ENCODE measurements at places on chromosomes 12 and 14. TPM values are rescaled to one million over a fixed set of nuclear protein-coding genes. Genes with fewer than 3 reads are reported as not detected.

The GLIPR1L2 gene
- 0.50 TPM for total RNA-seq

The DHRS2 gene
- 3.7 TPM for total RNA-seq

The CMAS gene
- 52.1 TPM for total RNA-seq

The TMEM30B gene
- 1.3 TPM for total RNA-seq

The TM7SF3 gene
- total RNA-seq: 34.0 TPM

The DIO3 gene
- not detected for total RNA-seq

The PLEKHG7 gene
- total RNA-seq: not detected

DNA sequence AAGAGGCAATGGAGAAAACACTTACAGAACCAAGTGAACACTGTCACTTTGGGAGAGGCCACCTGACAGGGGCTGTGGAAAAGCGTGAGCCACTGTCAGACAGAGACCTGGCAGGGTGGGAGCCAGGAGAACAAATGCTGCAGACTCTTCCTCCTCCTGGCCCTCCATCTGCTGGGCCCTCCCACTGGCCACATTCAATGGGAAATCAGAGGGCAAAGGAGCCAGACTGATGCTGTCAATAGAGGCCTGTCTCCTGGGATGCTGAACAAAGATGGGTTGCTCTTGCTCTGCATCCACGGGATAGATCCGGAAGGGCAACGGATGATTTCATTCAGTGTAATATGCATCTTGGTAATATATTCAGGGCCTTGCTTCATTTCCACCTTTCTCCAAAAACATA is 44.9 kb upstream of the BCAT1 start:
- no peak for DNase-seq

DNA sequence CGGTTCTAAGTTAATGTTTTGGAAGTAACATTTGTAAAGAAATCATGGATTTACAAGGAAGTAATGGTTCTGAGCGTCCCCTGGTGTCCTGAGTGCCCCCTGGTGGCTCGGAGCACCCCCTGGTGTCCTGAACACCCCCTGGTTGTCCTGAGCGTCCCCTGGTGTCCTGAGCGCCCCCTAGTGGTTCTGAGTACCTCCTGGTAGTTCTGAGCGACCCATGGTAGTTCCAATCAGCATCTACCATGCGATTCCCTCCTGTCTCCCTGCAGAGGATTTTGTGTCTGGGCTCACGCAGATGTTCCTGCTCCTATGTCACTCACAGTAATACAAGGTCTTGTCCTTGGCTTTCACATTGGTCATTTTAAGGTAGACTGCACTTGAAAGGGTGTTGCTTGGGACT is 1352.9 kb downstream of the TMEM121 start:
- DNase-seq: peak; percentile 85

- no peak for DNase-seq
Observed at GRCh38 chr14:94620597-94620996, 8.4 kb downstream of the SERPINA3 start.

DNA sequence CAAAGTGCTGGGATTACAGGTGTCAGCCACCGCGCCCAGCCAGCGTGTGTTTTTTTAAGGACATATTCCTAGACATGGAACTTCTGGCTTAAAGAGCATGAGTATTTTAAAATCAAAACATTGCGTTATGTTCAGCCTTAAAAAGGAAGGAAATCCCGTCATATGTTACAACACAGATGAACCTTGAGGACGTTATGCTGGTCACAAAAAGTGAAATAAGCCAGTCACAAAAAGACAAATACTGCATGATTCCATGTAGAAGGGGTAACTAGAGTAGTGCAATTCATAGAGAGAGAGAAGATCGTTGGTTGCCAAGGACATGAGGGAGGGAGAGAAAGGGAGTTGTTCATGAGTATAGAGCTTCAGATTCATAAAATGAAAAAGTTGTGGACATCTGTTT is 53.9 kb downstream of the ACACB start:
- no peak for DNase-seq

DNA sequence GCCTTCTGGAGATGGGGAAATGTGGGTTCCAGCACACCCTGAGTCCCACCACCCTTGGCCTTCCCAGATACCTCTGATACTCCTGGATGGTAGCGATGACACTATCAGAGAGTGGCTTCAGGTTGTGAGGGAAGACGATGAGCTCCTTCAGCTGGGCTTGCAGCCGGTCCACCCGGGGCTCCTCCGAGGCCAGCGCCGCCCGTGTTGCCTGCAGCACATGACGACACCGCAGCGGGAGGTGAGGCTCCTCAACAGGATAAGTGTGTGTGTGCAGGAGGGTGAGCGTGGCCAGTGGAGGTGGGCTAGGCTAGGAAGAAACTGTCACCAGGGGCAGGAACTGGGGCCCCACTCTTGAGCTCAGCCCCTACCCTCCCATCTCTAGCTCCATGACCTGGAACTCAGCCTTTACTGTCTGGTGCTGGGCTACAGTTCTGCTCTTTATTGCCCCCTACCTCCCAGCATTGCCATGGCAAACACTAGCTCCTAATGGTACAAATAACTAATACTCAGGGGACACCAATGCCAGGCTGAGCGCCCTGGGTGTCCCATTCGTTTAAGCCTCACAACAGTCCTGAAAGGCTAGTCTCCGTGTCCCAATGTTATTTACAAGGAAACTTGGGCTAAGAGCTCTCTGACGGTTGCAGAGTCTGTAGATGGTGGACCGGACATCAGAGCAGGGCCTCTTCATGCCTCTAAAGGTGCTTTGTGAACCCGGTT is 64.1 kb downstream of the SYNE3 start:
- DNase-seq: peak; percentile 26

GRCh38 chr12:6330192-6330591 is 11.7 kb downstream of the TNFRSF1A start:
- no peak for DNase-seq

DNA sequence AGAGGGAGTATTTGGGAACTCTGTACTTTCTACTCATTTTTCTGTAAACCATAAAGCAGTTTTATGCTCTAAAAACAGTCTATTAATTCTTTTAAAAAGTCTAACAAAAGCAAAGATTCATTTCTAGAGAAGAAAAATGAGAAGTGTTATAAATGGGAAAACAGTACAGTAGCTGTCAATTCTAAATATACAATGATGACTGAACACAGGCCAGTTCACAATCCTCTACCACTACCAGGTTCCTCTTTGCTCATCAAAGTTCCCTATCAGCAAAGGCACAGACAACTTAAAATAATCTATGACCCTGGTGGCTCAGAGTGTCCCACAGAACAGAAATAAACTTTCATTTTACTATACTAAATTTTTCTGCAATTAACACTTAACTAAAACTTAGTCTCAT is 12.5 kb downstream of the NAA25 start:
- no peak for DNase-seq

All from activated CD4-positive, alpha-beta T cell treated with anti-CD3 and anti-CD28 coated beads for 36 hours (primary cell).